ENCODE measurements at places on chromosomes 2 and 18.

DNA sequence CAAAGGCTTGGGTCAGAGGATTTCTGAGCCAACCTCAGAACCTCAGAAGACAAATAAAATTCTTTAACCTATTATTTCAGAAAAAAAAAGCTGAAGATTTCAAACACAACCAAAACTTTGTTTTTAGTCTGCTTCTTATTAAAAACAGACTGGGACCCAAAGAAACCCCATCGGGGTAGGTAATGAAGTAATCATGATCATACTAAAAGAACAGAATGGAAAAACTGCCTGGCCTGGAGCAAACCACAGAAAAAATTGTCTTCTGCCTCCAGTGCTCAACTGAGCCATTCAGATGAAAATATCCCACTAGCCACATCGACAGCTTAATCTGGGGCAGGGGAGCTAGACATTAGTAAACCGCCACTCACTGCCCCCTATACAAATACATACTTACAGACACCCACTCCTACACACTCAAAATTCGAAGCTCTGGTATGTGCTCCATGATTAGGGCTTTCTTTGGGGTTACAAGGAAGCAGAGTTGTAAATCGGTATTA, 76.5 kb downstream of the SDC1 start:
- no peak for DNase-seq

GRCh38 chr18:12554796-12555388, 103.0 kb downstream of the SPIRE1 start:
- DNase-seq: no peak

DNA sequence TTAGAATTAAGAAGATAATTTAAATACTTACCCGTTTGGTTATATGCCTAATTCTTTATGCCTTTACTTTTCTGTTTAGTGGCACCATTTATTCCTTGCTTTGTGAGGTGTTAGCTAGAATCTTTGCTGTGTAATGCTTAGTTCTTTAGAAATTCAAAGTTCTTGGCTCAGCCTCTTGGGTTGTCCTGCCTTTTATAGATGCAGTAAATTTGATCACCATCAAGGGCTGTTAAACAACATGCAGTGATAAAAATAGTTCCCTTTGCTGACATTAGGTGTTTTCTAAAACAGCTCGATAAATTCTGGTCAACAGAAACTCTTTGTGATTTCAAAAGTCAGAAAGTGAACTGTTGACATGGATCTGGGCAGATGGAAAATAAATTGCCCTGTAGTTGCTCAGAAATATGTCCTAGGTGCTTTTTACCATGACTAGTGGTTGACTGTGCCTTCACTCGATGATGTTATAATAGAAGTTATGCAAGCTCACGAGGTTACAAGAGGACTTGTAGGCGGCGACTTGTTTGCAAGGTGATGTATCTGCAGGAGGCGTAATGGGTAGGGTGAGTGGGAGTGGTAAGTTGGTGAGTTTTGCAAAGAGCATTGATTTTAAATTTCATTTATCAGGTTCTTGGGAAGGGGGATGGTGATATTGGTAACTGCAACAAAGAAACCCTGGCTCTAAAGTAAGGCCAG, 52.1 kb downstream of the LRRTM1 start:
- DNase-seq: no peak

- no peak for DNase-seq
These were observed 73.0 kb downstream of the RRM2 start for GRCh38 chr2:10195278-10196109.

GRCh38 chr2:118265873-118266455, 177.7 kb downstream of the INSIG2 start:
- DNase-seq: no peak

GRCh38 chr18:5619376-5619775, 75.6 kb upstream of the EPB41L3 start:
- no peak for DNase-seq

DNA sequence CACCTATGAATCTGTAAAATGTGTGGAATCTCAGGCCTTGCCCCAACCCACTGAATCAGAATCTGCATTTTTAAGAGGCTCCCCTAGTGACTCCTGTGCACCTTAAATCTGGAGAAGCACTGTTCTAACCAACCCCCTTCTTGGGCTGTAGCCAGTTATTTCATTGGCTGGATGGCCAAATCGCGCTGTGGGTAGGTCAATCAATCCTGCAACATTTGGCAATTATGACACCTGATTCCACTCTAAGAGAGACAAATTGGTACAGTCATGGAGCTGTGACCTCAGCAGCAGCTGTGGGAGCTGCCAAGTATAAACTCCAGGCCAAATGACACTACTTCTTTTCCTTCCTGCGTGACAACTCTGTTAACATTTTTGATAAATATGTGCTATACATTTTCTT, 208.7 kb downstream of the CLIP4 start:
- DNase-seq: no peak

DNA sequence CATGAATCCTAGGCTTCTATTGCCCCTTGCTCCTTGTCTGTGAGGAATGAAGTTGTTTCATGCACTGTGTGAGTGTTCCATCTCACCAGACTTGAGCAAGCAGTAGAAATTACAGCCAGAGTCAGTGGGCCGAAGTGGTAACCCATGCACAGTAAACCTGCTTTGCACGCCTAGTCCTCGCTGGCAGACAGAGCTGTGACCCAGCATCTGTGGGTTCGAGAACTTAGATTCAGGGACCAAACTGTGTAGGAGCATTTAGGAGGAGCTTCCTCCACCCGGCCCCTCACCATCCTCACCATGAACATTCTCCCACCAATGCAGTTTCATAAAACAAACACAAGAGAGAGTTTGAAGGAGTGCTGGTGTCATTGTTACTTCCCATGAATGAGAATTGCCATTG, 21.6 kb upstream of the TEX51 start:
- no peak for DNase-seq

- no peak for DNase-seq
These were observed 141.4 kb downstream of the CAPN13 start for GRCh38 chr2:30665761-30666265.

GRCh38 chr2:98805412-98806171, 74.7 kb upstream of the MGAT4A start:
- no peak for DNase-seq

GRCh38 chr2:49165662-49166061, 11.3 kb upstream of the FSHR start:
- DNase-seq: no peak

DNA sequence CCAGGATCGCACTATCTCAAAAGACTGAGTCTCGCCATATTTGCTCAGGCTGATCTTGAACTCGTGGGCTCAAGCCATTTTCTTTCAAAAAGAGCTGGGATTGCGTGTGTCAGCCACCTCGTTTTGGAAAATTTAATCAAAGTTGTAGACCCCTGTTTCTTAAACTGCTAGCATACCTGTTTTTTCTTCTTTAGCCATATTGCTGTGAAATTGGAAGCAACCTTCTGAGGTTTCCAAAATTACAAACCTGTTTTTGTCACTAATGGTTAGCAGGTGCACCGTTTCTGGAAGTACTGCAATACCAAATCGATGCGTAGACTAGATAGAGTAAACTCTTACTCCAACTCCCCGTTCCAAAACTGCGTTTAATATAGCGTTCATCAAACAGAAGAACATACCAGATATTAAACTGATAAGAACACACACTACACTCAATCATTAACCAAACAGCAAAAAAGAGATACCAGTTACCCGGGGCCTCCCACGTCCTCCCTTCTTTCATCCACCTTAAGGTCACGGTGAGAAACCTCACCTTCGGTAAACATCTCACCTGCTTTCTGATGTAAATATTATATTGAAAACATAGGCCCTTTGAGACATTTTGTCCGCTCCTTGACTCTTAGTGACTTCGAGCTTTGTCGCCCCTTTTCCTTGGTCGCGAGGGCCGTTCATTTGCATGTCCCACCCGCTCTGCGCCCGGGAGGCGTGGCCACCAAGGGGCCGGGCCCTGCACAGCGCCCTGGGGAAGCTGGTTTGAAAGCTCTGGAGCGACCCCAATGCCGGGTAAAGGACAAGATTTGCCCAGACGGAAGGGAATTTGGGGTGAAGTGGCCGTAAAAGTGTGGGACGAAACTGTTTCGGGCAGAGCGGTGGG, at the start of gene RNU2-63P:
Gene RNU2-63P, minus strand, starts transcription at position 462 of the 874 bp plus-strand sequence.
- peak; percentile 50 for DNase-seq

- DNase-seq: no peak
These were observed 999.6 kb downstream of the SUCLG1 start for GRCh38 chr2:83459456-83459855.

DNA sequence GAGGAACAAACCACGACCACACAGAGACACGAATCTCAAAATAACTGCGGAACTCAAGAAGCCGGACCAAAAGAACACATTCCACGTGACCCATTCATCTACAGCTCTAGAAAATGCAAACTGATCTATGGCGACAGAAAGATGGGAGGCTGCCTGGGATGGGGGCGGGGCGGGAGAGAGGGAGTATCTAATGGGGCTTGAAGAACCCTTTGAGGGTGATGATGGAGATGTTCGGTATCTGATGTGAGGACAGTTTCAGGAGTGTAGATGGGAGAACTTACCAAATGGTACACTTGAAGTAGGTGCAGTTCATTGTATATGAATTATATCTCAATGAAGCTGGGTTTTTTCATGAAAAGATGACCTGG, 34.6 kb upstream of the KLF11 start:
- DNase-seq: no peak

DNA sequence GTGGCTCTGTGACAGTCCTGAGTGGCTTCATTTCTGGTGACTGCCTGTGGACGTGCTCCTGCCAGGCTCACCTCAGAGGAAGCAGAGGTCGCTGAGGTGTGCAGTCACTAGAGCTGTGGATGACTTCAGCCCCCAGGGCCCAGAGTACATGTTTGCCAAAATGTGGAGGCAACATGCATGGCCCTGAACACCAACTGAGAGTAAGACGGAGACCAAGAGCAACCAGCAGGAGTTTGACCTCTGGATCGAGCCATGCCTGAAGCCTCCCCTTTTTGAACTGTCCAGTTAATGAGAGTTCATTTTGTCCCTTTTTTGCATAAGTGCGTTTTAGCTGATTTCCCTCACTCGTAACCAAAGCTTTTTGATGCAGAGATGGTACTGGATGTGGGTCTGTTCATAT, 184.9 kb downstream of the RTP5 start:
- no peak for DNase-seq

- no peak for DNase-seq
These were observed 17.8 kb downstream of the TCF7L1 start for GRCh38 chr2:85151026-85151425.

DNA sequence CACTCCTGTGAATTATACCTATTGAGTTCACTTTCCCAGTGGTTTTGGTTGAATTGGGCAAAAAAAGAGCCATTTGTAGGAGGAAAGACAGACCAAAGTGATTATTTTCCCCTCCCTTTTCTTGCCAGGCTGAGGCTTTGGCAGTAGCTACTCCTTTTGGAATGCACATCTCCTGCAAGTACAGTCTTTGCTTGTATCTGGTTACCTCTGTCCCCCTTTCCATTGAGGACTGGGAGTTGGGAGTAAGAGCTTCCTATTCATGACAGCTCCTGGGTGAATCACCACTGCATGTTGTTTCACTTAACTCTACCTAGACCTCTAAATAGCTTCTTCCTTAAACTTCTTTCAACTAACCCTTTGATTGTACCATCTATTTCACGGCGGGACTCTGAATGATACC, 695.3 kb upstream of the ZNF804A start:
- DNase-seq: no peak

- DNase-seq: no peak
These were observed 9.1 kb upstream of the B3GNT7 start for GRCh38 chr2:231386446-231386845.

DNA sequence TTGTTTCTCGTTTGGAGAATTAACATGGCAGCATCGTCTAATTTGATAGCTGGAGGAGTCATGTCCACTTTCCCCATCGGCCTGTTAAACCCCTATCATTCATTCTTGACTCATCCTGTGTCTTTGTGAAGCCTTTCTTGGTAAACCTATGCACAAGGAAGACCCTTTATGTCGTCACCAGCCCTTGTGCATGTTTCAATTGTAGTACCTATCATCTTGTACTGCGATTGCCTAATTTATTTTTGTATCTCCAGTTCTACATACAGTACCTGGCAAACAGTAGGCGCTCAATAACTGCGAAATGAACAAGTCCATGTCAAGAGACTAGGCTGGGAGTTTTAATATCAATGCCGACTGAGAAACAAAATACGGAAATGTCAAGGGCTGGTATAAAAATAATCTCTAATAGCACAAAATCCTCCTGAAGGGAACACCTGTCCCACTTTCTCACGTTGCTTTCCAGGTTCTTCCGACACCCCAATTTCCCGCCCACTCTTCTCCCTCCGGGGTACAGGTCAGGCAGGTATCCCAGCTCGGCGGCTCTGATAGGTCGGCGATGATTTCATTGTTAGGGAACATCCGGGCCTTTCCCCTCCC, 1.3 kb upstream of the PPM1B start:
- DNase-seq: no peak

- no peak for DNase-seq
These were observed 159.4 kb downstream of the ASB1 start for GRCh38 chr2:238585836-238586821.

- DNase-seq: no peak
These were observed 34.7 kb downstream of the LPIN2 start for GRCh38 chr18:2978208-2978607.

GRCh38 chr18:70373042-70373519, 84.2 kb downstream of the SOCS6 start:
- no peak for DNase-seq

- DNase-seq: no peak
These were observed 34.1 kb upstream of the ANKRD62 start for GRCh38 chr18:12059334-12060181.

GRCh38 chr2:11997142-11997541, 250.7 kb downstream of the LPIN1 start:
- no peak for DNase-seq

DNA sequence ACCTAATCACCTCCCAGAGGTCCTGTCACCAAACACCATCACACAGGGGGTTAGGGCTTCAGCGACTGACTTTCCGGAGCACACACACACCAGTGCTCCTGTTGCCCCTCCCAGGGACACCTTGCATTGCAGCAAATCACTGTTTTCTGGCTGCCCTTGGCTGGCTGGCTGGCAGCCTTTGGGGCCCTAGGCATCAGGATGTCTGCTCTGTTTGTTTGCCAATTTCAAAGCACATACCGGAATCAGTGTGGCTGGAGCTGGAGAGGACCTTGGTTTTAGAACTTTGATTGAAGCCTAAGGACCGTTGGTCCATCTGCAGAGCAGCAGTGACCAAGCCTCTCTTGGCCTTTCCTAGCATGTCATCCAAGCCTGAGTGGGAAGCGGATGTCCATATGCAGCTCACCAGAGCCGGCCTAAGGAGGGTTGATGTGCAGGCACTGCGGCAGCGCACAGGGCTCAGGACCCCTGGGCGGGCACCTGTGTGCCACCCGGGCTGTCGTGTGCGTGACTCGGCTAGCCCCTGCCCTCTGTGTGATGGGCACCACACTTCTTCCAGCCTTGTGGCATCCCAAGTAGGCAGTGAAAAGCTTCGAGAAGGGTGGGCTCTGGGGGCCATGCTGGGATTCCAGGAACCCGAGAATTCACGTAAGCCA, 62.1 kb downstream of the GBX2 start:
- no peak for DNase-seq

GRCh38 chr2:143514413-143514812, 385.2 kb downstream of the ARHGAP15 start:
- no peak for DNase-seq

GRCh38 chr2:150126143-150126740, 361.2 kb downstream of the RND3 start:
- no peak for DNase-seq

Measured in activated T-helper 1 cell treated with Interleukin-2 at 50 U/mL for 16 hours (primary cell).